Activated T-cell treated with anti-CD3 and anti-CD28 coated beads, Interleukin-2, amount 50 U/mL, for 72 hours (primary cell): ENCODE measurements at places on chromosomes 6 and 20. TPM values are rescaled to one million over a fixed set of nuclear protein-coding genes. Genes with fewer than 3 reads are reported as not detected.
A peak's percentile ranks its signal among the peaks of the same experiment; 100 is the strongest.

DNA sequence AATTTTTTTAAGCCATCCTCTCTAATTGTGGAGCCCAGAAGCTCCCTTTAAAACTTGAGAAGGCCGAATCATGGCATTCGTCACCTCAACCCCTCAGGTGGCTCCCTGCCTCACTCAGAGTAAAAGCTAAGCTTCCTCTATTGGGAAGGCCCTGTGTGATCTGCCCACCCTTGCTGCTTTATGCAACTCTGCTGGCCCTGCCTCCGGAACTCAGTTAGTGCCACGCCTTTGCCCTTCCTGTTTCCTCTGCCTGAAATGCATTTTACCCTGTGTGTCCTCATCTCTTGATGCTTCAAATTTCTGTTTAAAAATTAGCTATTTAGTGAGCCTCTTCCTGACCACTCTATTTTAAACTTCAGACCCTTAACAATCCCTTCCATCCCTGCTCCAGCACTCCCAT lies 5.7 kb downstream of the PACRG start:
- H3K27me3 ChIP-seq: no peaks in the 10 kb centered on the region
- peaks cover 7% of the 10 kb centered on the region for H3K36me3 ChIP-seq
- H3K27ac ChIP-seq: no peak overlapping the region
- DNase-seq: no peak

GRCh38 chr6:51495096-51495495 lies 592.3 kb downstream of the PKHD1 start:
- no peak overlapping the region for H3K27ac ChIP-seq
- no peak for DNase-seq
- no peaks in the 10 kb centered on the region for H3K27me3 ChIP-seq
- H3K36me3 ChIP-seq: no peaks in the 10 kb centered on the region
- no peaks in the 10 kb centered on the region for H3K4me1 ChIP-seq

DNA sequence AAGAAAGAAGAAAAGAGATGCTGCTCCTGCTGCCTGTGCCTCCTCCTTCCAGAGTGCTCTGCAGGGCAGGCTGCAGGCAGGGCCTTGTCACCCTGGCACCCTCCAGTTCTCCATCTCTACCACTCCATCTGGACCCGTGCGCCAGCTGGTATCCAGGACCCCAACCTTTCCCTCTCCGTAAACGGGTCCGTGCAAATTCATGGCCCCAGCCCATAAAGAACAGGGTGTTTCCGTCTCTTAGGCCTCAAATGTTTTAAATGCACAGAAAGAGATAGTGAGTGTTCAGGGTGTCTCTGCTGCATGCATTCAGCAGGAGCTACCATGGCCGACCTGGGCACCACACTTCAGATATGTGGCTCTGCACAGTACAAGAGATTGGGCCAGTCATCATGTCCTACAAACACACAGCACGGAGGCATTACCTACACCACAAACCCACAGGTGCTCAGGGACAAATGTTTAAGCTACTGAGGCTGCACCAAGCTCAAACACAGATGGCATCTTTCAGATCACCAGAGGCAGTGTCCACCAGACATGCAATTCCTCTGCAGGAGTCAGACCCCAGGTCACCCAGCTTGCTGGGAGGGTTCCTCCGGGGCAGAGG lies 258.1 kb downstream of the DLL1 start:
- no peaks in the 10 kb centered on the region for H3K27me3 ChIP-seq
- H3K27ac ChIP-seq: no peak overlapping the region
- H3K36me3 ChIP-seq: peaks cover 4% of the 10 kb centered on the region
- no peaks in the 10 kb centered on the region for H3K4me1 ChIP-seq
- no peak for DNase-seq

- H3K27ac ChIP-seq: no peak overlapping the region
- no peaks in the 10 kb centered on the region for H3K4me1 ChIP-seq
- no peaks in the 10 kb centered on the region for H3K36me3 ChIP-seq
- H3K4me3 ChIP-seq: no peak overlapping the region
- no peaks in the 10 kb centered on the region for H3K27me3 ChIP-seq
- no peak for DNase-seq
These were observed 355.4 kb downstream of the CDH26 start for GRCh38 chr20:60313614-60314013.

DNA sequence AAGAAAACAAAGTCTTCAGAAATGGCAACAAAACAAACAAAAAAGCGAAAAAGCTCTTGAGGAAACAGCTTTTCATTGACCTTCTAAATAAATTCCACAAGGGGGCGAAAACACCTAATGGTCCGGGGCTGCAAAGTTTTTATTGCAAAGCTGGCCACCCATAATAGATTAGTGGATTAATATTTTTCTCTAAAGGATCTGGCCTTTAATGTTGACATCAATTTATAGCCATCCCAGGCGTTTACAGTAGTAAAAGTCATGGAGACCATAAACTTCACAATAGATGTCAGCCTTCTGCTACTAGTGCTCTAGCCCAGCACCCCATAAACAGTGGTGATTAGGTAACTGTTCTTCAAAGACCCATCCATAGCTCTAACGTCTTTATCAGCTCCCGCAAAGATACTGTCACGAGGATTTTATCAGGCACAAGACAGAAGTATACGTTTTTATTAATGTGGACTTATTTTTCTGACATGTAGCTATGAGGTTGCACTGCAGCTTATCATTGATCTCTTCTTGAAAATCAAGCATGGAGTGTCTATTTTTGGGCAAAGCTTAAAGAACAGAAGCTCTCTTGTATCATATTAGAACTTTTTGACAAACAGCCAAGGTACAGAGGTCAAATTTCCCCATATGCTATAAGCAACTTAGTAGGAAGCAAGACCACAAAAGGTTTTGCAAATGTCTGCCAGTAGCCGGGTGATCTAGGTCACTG lies 4.7 kb downstream of the CITED2 start:
- H3K4me3 ChIP-seq: peak overlapping the region; percentile 64
- H3K27me3 ChIP-seq: no peaks in the 10 kb centered on the region
- peak; percentile 18 for DNase-seq
- peaks cover 47% of the 10 kb centered on the region for H3K4me1 ChIP-seq
- peak overlapping the region; percentile 93 for H3K27ac ChIP-seq
- H3K36me3 ChIP-seq: peaks cover 4% of the 10 kb centered on the region

- peaks cover 41% of the 10 kb centered on the region for H3K4me1 ChIP-seq
- H3K27me3 ChIP-seq: no peaks in the 10 kb centered on the region
- DNase-seq: no peak
These were observed 142.0 kb upstream of the ZNF217 start for GRCh38 chr20:53735536-53736050.

DNA sequence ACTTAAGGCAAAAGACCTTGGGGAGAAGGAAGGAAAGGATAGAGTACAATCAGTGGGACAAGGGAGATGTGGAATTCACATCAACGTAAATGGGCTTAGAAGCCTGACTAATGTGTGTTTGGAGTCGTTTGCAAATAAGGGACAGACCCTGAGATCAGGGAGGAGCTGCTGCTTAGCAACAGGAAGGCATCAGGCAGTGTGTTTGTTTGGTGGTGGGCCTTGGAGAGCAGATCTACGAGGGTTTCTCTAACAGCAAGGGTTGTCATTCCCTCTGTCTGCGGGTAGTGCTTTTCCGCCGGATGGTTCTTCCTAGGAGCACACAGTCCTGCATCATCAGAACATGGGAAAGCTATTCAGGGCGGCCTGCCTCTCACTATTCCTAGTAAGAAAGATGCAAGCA lies 40.4 kb downstream of the C6orf118 start:
- H3K27ac ChIP-seq: no peak overlapping the region
- H3K27me3 ChIP-seq: no peaks in the 10 kb centered on the region
- H3K4me3 ChIP-seq: no peak overlapping the region
- no peaks in the 10 kb centered on the region for H3K4me1 ChIP-seq
- no peak for DNase-seq
- H3K36me3 ChIP-seq: no peaks in the 10 kb centered on the region

DNA sequence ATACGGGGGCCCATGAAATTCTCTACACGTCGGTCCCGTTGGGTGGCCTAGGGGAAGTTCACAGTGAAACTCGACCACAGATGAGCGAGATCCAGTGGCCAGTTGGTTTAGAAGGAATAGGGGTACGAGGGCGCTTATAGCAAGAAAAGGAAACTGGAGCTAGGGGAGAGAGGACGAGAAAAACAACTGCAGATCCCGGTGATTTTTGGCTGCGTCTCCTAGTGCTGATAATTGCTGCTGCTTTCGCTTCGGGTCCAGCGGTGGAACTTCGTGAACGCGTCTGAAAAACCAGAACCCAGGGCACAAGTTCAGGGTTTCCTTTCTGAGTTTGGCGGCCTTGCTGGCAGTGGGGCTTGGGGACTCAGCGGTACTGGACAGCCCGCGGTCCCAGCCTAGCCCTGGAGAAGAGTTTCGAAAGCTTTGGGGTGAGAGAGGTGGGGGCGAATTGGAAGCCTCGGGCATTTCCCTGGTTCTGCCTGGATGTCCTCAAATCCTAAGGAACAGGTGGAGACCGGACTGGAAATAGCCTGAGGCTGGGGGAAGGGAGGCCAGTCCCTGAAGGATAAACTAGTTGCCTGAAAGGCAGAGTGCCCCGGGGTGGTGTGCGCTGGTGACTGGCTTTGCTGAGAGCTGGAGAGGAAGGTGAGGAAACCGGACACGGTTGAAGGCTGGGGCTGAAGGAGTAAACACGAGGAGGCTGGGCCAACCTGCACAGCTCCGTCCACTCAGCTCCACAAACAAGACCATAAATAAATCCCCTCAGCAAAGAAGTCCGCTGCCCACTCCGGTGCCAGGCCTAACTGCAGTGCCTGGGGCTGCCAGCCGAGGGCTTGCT lies 793 bp downstream of the GMPR start:
- peaks cover 55% of the 10 kb centered on the region for H3K27me3 ChIP-seq
- peak; percentile 4 for DNase-seq
- peaks cover 25% of the 10 kb centered on the region for H3K4me1 ChIP-seq
- no peaks in the 10 kb centered on the region for H3K36me3 ChIP-seq
- peak overlapping the region; percentile 91 for H3K4me3 ChIP-seq

DNA sequence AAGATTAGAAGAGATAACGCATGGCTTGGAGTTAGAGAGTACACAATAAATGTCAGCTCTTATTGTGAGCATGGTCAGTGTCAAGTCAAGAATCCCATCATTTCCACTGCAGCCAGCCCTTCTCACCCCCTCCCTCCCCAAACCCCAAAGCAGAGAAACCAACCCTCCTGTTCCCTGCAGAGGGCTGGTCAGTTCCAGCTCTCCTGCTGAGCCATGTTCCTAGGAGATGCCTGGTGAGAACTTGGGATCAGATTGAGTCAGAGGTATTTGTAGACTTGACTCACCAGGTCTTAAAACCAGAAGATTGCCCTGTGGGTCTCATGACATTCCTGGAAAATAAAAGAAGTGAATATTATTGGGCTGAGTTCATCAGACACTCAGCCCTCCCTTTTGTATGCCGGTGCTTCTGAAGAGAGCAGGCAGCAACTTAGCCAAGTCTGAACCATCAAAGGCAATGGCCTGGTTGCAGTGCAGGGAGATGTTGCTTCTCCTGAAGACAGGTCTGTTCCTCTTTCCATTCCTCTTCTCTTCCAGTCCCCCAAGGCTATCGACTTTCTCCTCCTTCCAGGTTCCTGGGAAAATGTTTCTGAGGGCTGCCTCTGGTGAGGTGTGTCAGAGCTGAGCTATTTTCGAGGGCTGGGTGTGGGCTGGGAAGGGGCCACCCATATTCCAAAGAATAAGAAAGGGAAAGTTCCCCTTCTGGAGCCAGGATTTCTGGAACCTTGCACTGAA lies 278.2 kb upstream of the SUPT3H start:
- peaks cover 57% of the 10 kb centered on the region for H3K4me1 ChIP-seq
- peaks cover 16% of the 10 kb centered on the region for H3K27me3 ChIP-seq
- peaks cover 6% of the 10 kb centered on the region for H3K36me3 ChIP-seq
- H3K27ac ChIP-seq: no peak overlapping the region

DNA sequence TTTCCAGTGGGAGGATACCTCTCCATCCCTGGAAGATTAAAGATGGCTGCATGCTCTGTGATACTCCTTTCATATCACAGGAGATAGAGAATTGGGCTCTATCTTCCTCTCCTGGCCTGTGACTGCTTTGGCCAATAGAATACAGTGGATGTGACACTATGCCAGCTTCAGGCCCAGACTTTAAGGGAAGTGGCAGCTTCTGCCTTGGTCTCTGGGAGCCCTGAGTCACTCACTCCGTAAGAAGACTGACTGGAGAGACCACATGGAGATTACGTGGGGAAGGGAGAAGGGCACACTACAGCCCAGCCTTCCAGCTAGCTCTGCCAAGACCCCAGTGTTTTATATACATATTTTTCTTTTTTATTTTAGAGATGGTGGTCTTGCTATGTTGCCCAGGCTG lies 10.4 kb upstream of the MMP9 start:
- no peak overlapping the region for H3K27ac ChIP-seq
- no peak for DNase-seq
- no peaks in the 10 kb centered on the region for H3K36me3 ChIP-seq
- peak overlapping the region; percentile 64 for H3K4me3 ChIP-seq
- H3K27me3 ChIP-seq: peaks cover 11% of the 10 kb centered on the region

DNA sequence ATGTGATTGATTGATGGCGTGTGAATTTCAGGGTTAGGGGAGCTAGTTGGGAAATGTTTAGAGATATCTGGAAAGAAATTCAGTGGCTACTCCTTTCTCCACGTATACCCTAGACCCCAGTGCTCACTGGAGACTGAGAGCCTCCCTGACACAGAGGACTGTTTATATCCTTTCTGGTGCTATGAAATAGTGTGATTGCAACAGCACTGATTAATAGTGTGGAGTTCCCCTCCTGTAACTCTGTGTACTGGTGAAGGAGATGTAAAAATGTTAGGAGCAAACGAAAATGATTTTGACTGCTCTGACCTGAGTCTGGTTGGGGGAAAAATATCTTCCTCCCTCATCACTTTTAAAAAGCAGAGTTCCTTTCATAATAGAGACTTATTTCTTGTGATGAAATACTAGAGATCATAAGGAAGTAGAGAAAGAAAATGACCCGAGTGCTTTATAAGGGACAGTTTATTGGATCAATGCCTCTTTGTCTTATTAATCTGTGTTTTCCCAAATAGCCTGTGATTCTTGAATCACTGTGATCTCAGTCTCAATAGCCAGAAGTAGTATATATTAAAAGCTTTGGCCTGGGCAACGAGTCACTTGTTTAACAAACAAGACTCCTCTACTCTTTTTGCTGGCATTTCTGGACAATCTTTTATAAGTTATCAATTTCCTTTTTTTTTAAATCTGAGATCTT lies 92.3 kb downstream of the RNF182 start:
- H3K4me3 ChIP-seq: no peak overlapping the region
- peaks cover 18% of the 10 kb centered on the region for H3K27me3 ChIP-seq
- no peak overlapping the region for H3K27ac ChIP-seq
- H3K4me1 ChIP-seq: no peaks in the 10 kb centered on the region
- no peak for DNase-seq
- no peaks in the 10 kb centered on the region for H3K36me3 ChIP-seq

The RNGTT gene
- 18.1 TPM for total RNA-seq

The IYD gene
- not detected for total RNA-seq

The TCP1 gene
- total RNA-seq: 267 TPM

The SMOC2 gene
- not detected for total RNA-seq

The MCCD1 gene
- total RNA-seq: not detected

The ERVFRD-1 gene
- not detected for total RNA-seq

The ARFGEF3 gene
- total RNA-seq: 0.76 TPM

The TRIM31 gene
- total RNA-seq: 0.12 TPM

The SEMG1 gene
- total RNA-seq: not detected

The LAMA5 gene
- total RNA-seq: 0.99 TPM
